ENCODE measurements at places on chromosomes 13 and 19.
A peak's percentile ranks its signal among the peaks of the same experiment; 100 is the strongest.

DNA sequence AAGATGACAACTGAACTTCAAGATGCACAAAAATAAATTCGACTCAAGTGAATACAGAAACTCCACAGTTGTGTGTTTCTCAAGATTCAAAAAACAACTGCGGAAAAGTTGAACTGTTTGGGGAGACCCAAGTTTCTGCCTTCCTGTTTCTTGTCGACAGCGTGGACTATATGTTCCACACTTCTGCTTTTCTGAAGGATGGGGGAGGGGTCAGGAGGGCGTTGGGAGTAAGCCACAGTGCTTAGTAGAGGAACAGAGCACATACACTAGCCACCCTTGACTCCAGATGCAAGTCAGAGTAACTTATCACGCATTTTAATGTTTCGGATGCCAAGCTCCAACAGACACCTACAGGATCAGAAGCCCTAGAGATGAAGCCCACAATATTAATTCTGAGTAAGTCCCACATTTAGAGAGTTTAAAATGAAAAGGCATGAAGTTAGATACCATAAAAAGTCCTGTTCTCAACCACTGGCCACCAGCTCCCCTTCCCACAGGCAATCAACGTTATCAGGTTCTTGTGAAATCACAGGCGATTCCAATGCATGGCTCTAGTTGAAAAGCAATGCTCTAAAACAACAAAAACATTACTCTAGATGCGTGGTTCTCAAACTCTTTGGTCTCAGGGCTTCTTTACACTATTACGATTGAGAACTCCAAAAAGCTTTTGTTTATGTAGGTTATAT lies 4.2 kb downstream of the TUBGCP3 start:
- DNase-seq, result peak; percentile 57

GRCh38 chr13:97310809-97311436 lies 88.8 kb downstream of the MBNL2 start:
- no peak for DNase-seq

- no peak for DNase-seq
These were observed 300.7 kb upstream of the MIR17HG start for GRCh38 chr13:91046715-91047327.

GRCh38 chr13:64930636-64931035 lies 2299.5 kb downstream of the PCDH9 start:
- DNase-seq, result no peak

DNA sequence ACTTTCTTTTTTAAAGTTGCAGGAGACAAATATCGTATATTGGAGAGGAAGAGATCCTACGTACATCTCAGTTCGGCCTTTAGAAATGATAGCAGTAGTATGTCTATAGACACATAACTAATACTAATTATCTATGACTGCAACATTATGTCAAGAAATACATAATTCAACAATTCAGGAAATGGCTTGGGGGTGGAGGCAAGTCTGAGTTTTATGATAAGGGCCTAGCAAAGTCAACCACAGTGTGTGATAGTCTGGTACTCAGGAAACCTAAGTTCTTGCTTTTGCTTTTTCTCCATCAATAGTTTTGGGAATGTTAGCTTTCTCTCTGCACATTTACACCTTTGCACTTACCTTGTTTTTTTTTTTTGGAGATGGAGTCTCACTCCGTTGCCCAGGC lies 27.5 kb upstream of the OBI1 start:
- no peak for DNase-seq

DNA sequence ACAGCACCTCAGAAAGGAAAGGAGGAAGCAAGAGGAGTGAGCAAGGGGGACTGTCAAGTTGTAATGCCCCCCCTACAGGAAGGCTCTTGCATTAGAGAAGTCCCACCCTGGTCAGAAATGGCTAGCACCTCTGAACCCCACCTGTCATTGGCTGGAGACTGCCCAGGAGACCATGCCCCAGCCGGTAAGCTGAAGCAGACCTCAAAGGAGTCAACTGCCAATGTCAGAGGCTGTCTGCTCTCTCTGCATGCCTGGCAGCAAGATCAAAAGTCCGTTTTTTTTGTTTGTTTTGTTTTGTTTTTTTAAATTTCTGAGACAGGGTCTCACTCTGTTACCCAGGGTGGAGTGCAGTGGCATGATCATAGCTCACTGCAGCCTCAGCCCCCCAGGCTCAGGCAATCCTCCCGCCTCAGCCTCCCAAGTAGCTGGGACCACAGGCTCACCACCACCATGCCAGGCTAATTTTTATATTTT lies 8.1 kb upstream of the BCL3 start:
- DNase-seq, result no peak

- no peak for DNase-seq
These were observed 448 bp upstream of the ZNF543 start for GRCh38 chr19:57319869-57320179.

DNA sequence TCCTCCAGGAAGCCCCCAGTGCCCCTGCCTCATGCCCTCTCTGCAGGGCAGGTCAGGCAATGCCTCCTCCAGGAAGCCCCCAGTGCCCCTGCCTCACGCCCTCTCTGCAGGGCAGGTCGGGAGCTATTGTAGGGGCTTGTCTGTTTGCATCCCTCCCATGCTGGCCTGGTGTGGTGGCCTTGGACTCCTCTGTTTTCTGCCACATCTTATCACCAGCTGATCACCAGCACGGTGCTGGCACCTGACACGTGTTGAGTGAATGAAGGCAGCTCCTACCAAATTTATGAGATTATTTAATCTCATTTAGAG lies 51.5 kb upstream of the C13orf46 start:
- DNase-seq, result no peak

- no peak for DNase-seq
These were observed 42.5 kb upstream of the ANKRD10 start for GRCh38 chr13:110957181-110957884.

GRCh38 chr19:18262917-18263316 lies 11.3 kb downstream of the IQCN start:
- DNase-seq, result no peak

DNA sequence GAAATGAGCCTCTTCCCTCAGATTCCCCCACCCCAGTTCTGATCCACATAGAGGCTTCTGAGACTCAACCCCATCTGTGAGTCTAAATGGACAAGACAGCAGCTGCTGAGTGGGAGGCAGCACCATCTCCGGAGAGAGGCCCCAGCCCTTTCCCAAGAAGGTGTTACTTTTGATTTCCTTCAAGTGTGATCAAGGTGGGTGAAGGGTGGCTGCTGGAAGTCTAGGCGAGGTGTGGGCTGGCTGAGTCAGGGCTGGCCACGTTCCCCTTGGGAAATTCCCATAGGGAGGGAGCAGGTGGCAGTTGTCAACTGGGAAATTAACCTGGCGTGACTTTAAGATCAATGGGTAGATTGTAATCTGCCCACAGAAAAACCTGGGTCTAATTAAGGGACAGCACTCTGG lies 148.0 kb downstream of the FOXO1 start:
- no peak for DNase-seq

DNA sequence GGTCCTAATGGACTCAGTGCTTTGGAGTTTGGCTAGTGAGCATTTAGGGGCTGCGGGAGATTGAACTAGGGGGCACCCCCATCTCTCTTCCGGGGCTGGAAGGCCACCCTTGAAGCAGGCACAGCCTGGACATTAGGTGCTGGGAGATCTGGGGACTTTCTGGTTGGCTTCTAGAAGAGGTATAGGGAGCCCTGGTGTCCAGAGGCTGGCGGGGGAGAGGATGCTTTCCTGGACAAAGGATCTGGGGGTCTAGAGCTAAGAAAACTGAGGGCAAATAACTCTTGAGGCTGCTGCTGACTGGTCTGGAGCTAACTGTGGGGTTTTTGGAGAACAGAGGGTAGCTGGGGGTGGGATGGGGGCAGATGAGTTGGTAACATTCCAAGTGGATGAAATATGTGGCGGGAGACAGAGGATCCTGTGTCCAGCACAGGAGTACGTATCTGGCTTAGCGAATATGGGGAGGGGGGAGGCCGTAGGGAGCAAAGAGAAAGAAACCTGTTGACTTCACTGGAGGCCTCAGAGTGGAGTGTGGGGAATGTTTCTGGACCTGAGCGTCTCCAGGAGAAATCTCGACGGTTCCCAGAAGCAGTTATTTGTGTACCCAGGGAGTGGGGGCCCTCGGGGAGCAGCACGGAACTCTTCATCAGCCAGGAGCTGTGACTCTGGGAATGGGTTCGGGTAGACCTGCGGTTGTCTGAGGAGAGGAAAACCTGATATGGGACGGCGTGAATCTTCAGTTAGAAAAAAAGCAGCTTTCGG lies 1.4 kb downstream of the HNRNPUL1 start:
- DNase-seq, result no peak

DNA sequence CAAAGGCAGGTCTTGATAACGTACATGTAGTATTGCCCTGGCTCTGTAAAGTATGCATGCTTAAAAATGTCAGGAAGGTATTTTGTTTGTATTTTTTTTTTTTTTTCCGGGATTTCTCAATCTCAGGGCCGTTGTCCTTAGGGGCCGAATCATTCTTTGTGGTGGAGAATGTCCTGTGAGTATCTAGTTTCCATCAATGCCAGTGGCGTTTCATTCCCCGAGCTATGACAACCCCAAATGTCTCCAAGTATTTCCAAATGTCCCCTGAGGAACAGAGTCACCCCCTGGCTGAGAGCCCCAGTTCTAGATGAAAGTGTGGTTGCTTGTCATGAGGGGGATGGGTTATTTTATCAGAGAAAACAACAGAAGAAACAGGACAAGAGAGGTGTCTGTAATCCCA lies 68.7 kb downstream of the ACSBG2 start:
- DNase-seq, result no peak

DNA sequence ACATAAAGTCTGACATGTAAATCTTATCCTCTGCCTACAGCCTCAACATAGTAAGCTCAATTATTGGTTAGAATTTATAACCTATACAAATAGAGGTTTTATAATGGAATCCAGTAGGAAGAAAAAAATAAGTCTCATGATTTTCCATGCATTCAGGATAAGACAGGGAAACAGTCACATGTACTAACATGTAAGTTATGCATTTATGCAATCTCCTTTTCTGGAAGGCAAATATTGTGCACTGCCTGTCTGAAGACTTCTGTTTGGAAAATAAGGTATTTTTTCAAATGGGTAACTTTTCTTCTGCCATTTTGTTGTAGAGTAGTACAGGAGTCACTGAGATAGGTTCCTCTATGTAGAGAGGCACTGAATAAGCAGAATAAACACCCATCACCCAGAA lies 92.7 kb downstream of the NALCN start:
- DNase-seq, result no peak

- no peak for DNase-seq
These were observed 1287.1 kb downstream of the PCDH9 start for GRCh38 chr13:65943024-65943423.

- DNase-seq, result no peak
These were observed 90.5 kb downstream of the STARD13 start for GRCh38 chr13:33194820-33195692.

DNA sequence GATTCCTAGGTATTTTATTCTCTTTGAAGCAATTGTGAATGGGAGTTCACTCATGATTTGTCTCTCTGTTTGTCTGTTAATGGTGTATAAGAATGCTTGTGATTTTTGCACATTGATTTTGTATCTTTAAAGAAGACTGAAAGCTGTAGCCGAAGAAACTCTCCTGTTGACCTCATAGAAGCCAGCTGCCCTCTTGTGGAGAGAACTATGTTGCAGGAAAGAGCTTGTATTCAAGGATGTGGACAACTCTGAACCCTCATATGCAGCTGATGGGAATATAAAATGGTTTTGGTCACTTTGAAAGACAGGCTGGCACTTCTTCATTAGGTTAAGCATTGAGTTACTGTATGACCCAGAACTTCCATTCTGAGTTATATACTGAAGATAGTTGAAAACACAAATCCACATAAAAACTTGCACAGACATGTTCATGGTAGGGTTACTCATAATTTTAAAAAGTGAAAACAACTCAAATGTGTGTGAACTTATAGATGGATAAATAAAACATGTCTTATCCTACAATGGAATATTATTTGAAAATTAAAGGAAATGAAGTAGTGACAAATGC lies 65.8 kb upstream of the SLITRK6 start:
- no peak for DNase-seq

DNA sequence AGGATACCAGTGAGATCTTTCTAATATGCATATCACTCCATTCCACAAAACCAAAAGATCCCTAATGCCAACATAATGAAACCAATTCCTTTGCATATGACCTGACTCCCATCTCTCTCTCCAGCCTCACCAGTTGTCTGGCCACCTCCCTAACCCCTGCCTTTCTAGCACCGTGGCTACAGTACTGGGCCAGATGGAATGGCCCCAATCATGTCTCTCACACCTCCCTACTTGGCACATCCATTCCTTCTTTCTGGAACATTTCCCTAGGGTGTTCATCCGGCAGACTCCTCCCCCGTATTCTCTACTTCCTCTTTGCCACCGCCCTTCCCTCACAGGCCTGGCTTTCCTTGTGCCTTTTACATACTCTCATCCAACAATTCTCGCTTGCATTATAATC lies 62.0 kb downstream of the GPALPP1 start:
- no peak for DNase-seq

- peak; percentile 78 for DNase-seq
These were observed 710 bp upstream of the BTBD2 start for GRCh38 chr19:2016041-2016807.

DNA sequence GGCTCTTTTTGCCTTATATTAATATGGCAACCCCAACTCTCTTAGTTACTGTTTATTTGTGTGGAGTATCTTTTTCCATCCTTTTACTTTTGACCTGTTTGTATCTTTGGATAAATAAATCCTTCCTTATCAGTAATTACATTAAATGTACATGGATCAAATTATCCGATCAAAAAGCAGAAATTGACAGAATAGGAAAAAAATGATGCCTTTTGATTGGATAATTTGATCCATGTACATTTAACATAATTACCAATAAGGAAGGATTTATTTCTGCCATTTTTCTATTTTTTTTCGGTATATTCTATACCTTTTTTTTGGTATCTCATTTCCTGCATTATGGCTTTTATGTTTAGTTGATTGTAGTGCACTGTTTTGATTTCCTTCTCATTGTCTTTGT lies 57.2 kb downstream of the ZMYM2 start:
- no peak for DNase-seq

GRCh38 chr13:48806522-48806921 lies 152.8 kb downstream of the CYSLTR2 start:
- no peak for DNase-seq

GRCh38 chr13:74929436-74929835 lies 552.5 kb downstream of the TBC1D4 start:
- no peak for DNase-seq

GRCh38 chr19:2234996-2235380 lies 1.1 kb downstream of the PLEKHJ1 start:
- no peak for DNase-seq

All from HL-60 (cell line).